ENCODE measurements at places on chromosomes 2 and 18.
A peak's percentile ranks its signal among the peaks of the same experiment; 100 is the strongest.

DNA sequence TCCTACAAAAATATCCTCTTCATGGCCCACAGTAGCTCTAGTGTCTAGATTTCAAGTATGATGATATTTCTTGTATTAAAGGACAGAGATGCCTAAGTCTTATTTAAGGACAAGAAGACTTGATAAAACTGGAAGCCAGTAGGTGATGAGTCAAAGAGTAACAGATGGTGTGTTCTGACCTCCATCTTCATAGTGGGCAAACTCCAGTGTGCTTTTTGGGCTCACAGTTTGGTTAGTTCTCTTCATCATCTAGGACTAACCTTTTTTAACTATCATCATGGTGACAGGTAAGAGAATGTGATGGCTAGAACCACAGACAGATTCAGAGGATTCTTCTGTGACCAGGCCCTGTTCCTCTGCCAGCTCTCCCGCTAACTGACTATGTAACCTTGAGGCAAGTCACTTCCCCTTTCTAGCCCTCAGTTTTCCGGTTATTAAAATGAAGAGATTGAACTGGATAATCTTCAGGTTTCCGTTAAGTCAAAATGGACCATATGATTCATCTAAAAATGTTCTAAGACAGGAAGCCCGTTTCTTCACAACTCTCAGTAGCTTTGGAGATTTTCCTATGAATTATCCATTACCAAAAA is 140.3 kb upstream of the RASGRP3 start:
- DNase-seq, result no peak

DNA sequence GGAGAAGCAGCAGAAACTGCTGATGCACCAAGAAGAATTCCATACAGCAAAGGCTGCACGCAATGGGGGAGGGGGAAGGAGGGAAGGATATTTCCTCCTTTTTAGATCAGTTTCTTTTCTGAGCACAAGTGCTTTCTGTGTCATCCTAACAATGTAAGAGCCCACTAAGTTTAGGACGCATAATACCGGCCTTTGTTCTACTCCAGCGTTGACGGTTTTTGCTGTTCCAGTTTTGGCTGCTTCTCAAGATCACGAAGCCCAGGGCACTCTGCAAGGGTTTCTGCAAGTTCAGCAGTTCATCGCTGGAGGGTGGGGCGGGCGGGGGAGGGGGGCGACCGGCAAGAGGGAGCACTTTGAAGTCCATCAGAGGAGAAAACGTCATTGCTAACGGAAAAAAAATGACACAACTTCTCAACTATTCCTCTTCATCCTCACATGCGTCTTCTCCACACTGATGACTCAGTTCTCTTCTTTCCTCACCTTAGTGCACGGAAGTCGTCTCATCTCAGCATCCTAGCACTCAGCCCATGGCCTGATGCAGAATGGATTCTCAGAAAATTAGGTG is 8.7 kb downstream of the FAM178B start:
- peak; percentile 87 for DNase-seq

DNA sequence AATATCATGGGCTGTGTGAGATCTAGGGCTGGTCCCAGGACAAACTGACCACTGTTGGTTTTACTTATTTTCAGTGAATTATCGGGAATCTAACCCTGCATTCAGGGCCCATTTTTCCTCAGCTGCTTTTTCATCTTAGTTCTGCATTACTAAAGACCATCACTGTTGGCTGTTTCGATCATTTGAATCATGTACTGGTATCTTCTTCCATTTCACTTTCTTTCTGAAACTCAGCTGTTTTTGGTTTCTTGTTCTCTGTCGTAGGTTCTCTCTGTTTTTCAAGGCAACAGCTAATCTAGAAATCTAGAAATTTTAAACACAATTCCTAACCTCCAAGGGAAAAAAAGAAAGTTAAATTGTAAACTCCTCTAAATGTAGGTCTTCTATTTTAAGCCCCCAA is 159.9 kb upstream of the SESTD1 start:
- no peak for DNase-seq

DNA sequence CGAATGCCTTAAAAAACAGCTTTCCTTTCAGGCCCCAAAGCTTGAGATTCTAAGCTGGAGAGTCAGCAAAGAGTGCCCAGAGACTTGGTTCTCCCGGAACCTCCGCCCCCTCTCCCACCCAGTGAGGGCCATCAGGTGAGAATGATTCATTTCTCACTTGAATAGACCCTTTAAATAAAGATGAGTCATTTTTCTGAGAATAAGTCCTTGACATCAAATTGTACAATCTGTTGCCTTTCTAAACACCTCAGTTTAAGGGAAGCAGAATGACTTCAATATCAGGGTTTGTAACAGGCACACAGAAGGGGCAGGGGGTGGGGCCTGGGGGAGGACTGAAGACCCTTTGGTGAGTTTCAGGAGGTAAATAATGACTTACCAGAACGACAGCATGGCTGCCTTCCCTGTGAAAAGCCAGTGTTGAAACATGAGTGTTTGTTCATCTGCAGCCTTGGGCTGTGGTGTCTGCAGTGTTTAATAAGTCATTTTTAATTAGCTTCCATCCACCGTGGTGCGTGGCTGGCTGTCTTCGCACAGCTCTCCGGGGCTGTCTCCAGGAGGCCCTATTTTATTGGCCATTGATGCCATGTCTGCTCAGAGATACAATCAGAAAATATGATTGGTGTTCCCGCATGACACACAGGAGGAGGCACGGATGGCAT is 134.9 kb upstream of the ZNF236 start:
- DNase-seq, result peak; percentile 84

DNA sequence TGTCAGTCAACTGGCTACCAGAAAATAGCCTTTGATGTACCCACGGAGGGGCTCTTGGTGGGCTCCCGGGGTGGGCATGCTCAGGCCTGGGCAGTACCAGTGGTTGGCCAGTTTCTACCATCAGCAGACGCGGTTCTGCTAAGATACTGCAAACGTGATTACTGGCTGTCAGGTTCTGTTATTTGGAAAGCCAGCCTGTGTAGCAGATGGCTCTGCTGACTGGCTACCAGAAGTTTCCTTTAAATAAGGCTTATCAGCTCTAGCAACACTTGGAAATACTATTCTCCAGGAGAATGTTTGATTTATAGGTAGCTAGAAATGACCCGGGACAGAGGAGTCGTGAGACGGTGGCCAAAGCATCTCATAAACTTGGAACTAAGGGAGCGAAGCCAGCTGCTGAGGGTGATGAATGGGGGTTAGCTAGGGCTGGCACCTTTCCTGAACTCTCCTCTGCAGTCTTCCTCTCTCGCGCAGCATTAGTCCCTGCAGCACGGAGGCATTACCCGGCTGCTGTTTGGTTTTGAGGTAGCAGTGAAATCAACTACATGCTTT is 171.9 kb downstream of the AGAP1 start:
- no peak for DNase-seq

GRCh38 chr18:24013051-24013450 is 1.5 kb upstream of the TTC39C start:
- DNase-seq, result no peak

DNA sequence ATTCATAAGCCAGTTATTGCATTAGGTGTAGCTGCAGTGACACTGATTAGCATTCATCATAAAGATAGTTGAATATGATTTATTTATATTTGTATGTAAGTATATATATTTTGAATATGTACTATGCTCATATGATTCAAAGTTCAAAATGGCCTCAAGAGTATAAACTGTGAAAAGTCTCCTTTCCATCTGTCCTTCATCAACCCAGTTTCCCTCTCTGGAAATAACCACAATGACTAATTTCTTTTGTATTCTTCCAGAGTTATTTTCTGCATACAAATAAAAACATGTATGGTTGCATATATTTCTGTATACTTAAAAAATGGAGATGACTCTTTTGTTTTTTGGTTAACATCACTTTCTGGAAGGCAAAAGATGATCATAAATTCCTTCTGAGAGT is 95.2 kb downstream of the CAMKMT start:
- peak; percentile 7 for DNase-seq

DNA sequence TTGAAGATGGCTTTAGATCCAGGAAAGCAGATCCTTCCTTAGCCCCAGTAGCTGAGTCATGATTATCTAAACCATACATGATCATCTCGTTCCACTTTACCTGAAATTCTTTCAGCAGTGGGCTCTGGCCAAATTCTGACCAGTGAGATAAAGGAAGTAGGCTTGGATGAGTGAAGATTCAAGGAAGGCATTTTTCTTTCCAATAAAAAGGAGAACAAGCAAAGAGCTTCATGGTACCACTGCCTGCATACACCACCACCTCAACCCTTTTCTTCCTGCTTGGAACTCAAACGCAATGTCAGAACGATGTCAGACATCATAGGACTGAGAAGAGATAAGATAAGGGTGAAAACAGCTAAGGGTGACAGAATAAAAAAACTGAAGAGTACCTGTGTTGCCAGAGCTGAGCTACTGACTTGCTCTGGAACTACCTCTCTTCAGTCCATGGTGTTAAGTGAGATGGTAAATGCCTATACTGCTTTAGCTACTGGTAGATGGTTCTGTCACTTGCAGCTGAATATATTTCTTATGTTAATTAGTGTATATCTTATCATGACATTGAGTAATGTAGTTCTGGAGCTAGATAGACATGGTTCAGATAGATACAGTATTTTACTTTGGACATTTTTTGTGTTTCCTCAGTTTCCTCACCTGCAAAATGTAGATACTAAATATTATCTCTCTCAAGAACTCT is 58.7 kb upstream of the ACVR1 start:
- DNase-seq, result no peak
